CD4-positive, alpha-beta T cell treated with Interferon gamma for 1 hour (primary cell): ENCODE measurements at places on chromosomes 7 and 10.

DNA sequence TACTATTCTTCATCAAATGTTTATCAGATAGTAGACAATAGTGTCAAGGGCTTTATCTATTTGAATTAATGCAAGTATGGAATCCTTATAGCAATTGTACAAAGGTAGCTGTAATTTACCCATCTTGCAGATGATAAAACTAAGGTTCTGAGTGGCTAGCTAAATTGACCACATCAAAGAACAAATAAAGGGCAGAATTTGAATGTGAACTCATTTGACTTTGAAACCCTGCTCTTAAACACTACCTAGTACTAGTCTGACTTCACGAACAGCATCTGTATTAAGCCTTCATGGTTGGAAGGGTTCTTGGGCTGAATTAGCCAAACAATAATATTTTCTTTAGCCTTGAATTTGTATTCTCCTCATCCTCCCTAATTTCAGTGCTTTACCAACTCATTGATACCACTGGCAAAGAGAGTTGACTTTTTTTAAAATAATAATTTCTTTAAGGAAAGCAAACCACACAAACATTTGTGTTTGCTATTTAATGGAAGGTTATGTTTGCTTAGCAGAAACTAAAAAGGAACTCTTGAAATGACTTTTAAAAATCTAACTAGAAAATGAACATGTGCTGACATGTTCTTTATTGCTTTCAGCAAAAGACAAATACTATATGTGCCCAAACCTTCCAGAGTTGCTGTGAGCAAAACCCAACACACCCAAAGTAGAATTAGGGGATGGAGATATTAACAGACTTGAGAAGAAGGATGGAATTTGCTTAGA, 322.6 kb downstream of the RNLS start:
- DNase-seq = no peak

DNA sequence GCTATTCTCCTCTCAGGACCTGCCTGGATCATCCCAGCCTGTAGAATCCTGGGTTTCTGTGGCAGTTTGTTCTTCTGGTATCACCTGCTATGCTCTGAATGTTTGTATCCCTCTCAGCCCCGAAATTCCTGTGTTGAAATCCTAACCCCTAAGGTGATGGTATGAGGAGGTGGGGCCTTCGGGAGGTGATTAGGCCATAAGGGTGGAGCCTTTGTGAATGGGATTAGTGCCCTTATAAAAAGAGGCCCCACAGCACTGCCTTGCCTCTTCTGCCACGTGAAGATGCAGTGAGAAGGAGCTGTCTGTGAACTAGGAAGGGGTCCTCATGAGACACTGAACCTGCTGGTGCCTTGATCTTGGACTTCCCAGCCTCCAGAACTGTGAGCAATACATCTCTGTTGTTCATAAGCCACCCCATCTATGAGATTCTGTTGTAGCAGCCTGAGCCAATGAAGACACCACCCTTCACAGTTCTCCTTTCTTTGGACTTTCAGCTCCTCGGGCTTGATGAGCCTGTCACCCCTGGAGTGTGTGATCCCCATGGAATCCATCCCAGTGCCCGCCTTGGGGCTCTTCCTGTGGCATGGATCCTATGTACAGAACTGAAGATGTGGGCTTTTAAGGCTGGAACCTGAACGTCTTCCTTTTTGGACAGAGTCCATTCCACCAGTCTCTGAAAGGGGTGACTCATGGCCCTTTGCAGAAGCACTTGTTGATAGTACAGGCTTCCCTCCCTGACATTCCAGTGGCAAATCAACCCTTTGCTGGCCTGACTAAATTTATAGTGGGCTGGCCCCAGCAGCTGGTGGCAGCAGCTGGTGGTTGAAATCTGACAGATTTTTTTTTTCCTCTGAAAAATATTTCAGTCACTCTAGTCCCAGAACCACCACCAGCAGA, 138.0 kb downstream of the TACC2 start:
- DNase-seq = no peak

GRCh38 chr10:98340940-98341310, 72.9 kb upstream of the LOXL4 start:
- no peak for DNase-seq

- no peak for DNase-seq
Observed at GRCh38 chr10:47127188-47127785, 172.7 kb upstream of the GDF10 start.

GRCh38 chr10:83673316-83673715, 466.0 kb upstream of the GHITM start:
- DNase-seq = no peak

DNA sequence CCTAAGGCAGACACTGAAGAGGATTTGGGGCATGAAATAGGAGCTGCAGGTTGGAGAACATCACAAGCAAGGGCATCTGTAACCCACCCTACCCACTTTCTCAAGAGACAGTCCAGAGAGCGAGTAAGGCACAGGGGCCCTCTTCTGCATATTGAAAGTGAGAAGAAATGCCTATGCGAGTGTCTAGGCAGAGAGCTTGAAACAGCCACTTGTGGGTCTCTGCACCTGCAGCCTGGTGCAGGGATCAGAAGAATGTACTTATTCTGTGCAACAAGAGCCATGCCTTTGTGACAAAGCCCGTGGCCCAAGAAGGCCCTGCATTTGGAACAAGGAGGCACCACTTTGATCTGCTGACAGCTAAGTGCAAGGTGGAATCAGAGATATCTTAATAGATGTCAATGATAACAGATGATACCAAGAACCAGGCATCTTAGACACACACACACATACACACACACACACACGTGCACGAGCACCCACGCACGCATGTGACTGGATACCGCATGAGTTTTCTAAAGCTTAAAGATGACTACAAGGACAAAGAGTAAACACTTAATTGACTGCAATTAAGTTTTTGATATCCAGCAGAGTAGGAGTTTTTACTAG, 89.3 kb downstream of the NPSR1 start:
- DNase-seq = no peak

- no peak for DNase-seq
Observed at GRCh38 chr7:50508471-50508943, 56.7 kb downstream of the DDC start.

GRCh38 chr10:89887406-89887805, 186.0 kb downstream of the KIF20B start:
- no peak for DNase-seq

DNA sequence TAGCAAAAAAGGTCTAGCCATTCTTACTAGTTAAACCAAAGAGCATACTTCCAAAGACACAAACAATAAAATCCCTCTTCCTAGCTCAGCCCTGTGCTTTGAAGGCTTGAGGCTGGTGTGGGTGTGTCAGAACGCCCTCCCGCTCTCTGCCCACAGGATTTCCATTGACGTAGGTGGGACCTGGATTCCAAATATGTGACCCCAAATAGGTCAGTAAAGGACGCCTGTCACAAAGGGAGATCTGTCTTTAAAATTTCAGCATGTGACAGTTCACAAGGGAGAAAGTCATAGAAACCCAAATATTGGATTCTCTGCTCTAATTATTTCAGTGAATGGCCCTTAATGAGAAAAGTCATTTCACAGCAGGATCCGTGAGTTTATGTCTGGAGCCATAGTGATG, 39.9 kb upstream of the LYZL1 start:
- no peak for DNase-seq
